ENCODE measurements at places on chromosomes 11 and 22. TPM values are rescaled to one million over a fixed set of nuclear protein-coding genes. Genes with fewer than 3 reads are reported as not detected.

DNA sequence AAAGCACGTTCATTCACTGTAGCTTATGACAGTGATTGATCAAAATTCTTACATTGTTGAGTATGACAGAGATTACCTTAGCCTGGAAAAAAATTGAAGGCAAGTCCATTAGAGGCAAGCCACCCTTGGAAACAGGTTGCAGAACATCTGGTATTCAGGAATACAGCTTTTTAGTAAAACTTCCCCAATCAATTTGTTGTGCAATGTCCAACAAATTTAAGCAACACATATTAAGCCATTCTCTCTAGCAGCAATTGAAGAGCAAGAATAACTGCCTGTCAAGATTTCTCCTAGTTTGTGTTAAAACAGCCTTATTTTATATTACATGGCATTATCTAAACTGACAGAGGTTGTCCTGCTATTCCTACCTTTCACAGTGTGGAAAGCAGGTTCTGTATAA, 37.0 kb downstream of the BCL2L13 start:
- H3K4me3 ChIP-seq = no peak overlapping the region
- H3K27ac ChIP-seq = no peak overlapping the region
- DNase-seq = no peak
- peaks cover 5% of the 10 kb centered on the region for H3K36me3 ChIP-seq
- H3K27me3 ChIP-seq = no peaks in the 10 kb centered on the region
- H3K4me1 ChIP-seq = peaks cover 11% of the 10 kb centered on the region

- peaks cover 24% of the 10 kb centered on the region for H3K4me1 ChIP-seq
- peaks cover 17% of the 10 kb centered on the region for H3K36me3 ChIP-seq
- peak; percentile 55 for DNase-seq
- H3K4me3 ChIP-seq = no peak overlapping the region
These were observed 1.9 kb upstream of the PEX26 start for GRCh38 chr22:18075720-18076497.

- peaks cover 17% of the 10 kb centered on the region for H3K36me3 ChIP-seq
- H3K27ac ChIP-seq = no peak overlapping the region
- no peak overlapping the region for H3K4me3 ChIP-seq
These were observed 36.0 kb upstream of the PACSIN2 start for GRCh38 chr22:43050995-43051394.

DNA sequence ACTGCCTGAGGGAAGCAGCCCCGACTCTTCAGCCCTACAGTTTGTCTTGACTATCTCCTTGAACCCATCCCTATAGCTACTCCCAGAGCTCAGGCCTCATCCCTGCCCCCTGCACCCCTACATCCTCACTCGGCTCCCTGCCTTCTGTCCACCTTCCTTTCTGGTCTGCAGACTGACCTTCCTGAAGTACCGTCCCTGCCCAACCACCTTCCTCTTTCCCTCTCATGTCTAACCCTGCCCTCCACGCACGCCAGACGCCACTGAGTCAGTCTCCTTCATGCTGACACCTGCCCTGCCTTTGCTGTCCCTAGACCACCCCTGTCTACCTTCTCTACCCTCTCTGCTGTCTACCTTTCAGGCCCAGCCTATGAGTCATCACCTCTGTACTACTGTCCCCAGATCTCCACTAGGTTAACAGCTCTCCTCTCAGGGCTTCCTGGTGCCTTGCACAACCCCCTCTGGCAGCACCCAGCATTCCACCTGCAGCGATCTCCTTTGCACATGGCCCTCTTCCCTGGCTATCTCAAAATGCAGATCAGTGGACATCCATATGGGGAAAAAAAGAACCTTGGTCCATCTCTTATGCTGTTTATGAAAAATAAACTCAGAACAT, 8.9 kb downstream of the KCTD21 start:
- H3K4me3 ChIP-seq = no peak overlapping the region
- H3K4me1 ChIP-seq = no peaks in the 10 kb centered on the region
- H3K27me3 ChIP-seq = no peaks in the 10 kb centered on the region
- H3K27ac ChIP-seq = no peak overlapping the region

- H3K27me3 ChIP-seq = no peaks in the 10 kb centered on the region
- peak; percentile 71 for DNase-seq
- no peak overlapping the region for H3K4me3 ChIP-seq
- peak overlapping the region; percentile 18 for H3K27ac ChIP-seq
- no peaks in the 10 kb centered on the region for H3K36me3 ChIP-seq
These were observed 20.0 kb downstream of the DAGLA start for GRCh38 chr11:61700212-61700611.

Gene OR5T3
- total RNA-seq = not detected

Gene IL17REL
- total RNA-seq = 0.09 TPM

Gene GGT1
- 65.1 TPM for total RNA-seq

DNA sequence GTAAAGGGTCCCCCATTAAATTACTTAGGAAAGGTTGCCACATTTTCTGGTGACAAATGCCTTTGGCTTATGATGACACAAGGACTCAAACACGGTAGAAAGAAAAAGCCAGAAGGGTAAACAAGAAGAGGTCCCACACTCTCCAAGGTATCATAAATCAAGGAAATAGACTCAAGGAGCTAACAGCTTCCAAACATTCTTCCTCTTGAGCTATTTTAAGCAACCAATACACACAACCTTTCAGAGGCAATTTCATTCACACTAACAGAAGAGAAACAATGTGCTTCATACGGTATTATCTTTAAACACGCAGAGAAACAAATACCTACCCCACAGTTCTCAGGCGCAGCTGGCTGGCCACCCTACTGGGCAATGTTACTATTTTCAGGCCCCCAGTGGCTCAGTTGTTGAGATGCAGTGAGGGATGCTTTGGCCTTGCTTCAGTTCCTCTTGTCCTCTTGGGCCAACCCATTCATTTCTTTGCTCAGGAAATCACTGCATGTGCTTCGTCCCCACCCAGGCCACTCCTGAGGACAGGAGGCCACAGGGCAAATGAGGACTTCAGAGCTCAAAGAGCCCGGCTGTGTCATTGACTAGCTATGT, 15.8 kb downstream of the ABTB2 start:
- DNase-seq = no peak
- no peak overlapping the region for H3K27ac ChIP-seq
- H3K4me3 ChIP-seq = no peak overlapping the region
- H3K27me3 ChIP-seq = no peaks in the 10 kb centered on the region
- peaks cover 31% of the 10 kb centered on the region for H3K4me1 ChIP-seq
- no peaks in the 10 kb centered on the region for H3K36me3 ChIP-seq

GRCh38 chr22:27994481-27995331, 75.7 kb upstream of the PITPNB start:
- H3K36me3 ChIP-seq = peaks cover 83% of the 10 kb centered on the region
- H3K27ac ChIP-seq = no peak overlapping the region
- peak; percentile 37 for DNase-seq
- H3K4me3 ChIP-seq = no peak overlapping the region
- H3K4me1 ChIP-seq = no peaks in the 10 kb centered on the region
- H3K27me3 ChIP-seq = no peaks in the 10 kb centered on the region

Gene KIRREL3
- total RNA-seq = 0.15 TPM

Gene TCIRG1
- 276 TPM for total RNA-seq

- peaks cover 34% of the 10 kb centered on the region for H3K36me3 ChIP-seq
- peaks cover 55% of the 10 kb centered on the region for H3K4me1 ChIP-seq
- no peak for DNase-seq
- H3K27me3 ChIP-seq = no peaks in the 10 kb centered on the region
- H3K27ac ChIP-seq = peak overlapping the region; percentile 94
These were observed 382 bp downstream of the C11orf54 start for GRCh38 chr11:93741882-93742226.

GRCh38 chr11:70505331-70505731, 107.0 kb downstream of the CTTN start:
- H3K4me3 ChIP-seq = no peak overlapping the region
- DNase-seq = peak; percentile 34
- no peaks in the 10 kb centered on the region for H3K27me3 ChIP-seq
- H3K4me1 ChIP-seq = no peaks in the 10 kb centered on the region

Gene MUC2
- not detected for total RNA-seq

- H3K4me3 ChIP-seq = no peak overlapping the region
- peak; percentile 18 for DNase-seq
- H3K27me3 ChIP-seq = no peaks in the 10 kb centered on the region
- H3K27ac ChIP-seq = no peak overlapping the region
These were observed 222.8 kb downstream of the CEP164 start for GRCh38 chr11:117550466-117550865.

- DNase-seq = no peak
- no peak overlapping the region for H3K27ac ChIP-seq
- no peaks in the 10 kb centered on the region for H3K36me3 ChIP-seq
These were observed 76.8 kb upstream of the CREB3L1 start for GRCh38 chr11:46200537-46201281.

GRCh38 chr11:131534611-131535010, 164.2 kb downstream of the NTM start:
- DNase-seq = no peak
- H3K4me1 ChIP-seq = no peaks in the 10 kb centered on the region
- no peak overlapping the region for H3K27ac ChIP-seq

Gene KDM4D
- 0.68 TPM for total RNA-seq

Gene CLMP
- total RNA-seq = 15.1 TPM

Gene OR5M10
- total RNA-seq = not detected

Gene PGR
- total RNA-seq = 1.9 TPM

Gene DRD4
- total RNA-seq = 1.3 TPM

Gene PRR5L
- 24.9 TPM for total RNA-seq

Gene FAM111B
- 1.1 TPM for total RNA-seq

GRCh38 chr11:108622341-108622740, 28.8 kb upstream of the EXPH5 start:
- no peak overlapping the region for H3K4me3 ChIP-seq
- H3K27ac ChIP-seq = no peak overlapping the region
- H3K36me3 ChIP-seq = no peaks in the 10 kb centered on the region
- no peak for DNase-seq

DNA sequence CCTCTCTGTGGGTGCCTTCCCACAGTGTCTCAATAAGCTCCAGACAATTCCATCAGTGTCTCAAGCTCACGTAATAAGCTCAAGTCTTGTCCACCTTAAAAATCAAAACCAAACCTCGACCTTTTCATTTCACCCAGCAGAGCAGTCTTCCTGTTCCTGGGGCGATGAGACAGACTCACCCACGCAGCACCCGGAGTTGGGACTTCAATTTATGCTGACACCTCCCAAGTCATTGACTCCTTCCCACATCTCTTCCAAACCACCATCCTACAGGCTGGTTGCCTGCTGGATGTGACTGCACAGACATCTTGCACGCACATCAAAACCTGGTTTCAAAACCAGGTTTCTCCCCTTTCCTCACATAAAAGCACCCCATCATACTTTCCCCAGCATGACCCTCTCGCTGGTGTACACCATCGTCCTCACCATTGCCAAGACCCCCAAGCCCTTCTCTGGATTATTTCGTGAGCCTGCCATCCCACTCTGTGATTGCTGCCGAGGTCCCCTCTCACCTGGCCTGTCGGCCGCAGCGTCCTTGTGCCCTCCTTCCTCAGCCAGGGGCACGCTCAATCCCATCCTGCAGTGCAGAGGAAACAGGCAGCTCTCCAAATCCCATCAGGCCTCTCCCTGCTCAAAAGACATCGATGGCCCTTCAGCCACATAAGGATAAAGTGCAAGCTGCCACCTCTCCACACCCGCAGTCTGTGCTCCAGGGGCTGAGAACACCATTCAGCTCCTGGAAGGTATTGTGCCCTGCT, 45.1 kb upstream of the FBXO3 start:
- no peak overlapping the region for H3K27ac ChIP-seq
- DNase-seq = no peak
- no peak overlapping the region for H3K4me3 ChIP-seq
- no peaks in the 10 kb centered on the region for H3K36me3 ChIP-seq

DNA sequence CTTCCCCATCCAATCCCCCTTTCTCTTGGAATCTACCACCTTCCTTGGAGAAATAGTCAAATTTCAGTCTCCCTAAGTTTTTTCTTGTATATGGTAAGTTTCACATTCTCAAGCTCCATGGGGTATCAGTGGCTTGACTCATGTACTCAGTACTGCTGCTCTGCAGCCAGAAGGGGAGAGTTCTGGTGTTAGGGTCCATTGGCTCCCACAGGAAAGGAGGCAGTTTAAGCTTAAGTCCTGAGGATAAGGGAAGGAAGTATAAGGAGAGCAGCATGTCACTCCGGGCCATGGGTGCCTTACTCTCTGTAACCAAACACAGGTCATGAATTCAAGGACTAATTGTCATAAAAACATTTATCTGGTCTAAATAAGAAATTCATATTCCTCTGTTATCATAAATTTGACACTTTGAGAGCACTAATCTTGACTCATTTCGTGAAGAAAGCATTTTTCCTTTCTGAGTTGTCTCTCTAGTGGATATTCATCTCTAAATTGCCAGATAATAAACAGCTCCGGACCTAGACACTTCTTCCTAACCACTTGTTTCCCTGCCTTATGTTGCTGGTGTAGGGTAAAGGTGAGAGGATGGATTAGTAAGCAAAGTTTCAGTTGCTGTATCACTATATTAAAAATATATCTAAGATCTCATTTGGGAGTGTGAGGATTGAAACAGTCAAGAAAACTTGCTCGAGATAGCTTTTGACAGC, 20.1 kb upstream of the SORL1 start:
- H3K4me1 ChIP-seq = peaks cover 3% of the 10 kb centered on the region
- no peaks in the 10 kb centered on the region for H3K36me3 ChIP-seq
- H3K27ac ChIP-seq = no peak overlapping the region
- peaks cover under 1% of the 10 kb centered on the region for H3K27me3 ChIP-seq
- H3K4me3 ChIP-seq = no peak overlapping the region

- no peaks in the 10 kb centered on the region for H3K36me3 ChIP-seq
- peak overlapping the region; percentile 74 for H3K4me3 ChIP-seq
- DNase-seq = peak; percentile 70
- no peaks in the 10 kb centered on the region for H3K27me3 ChIP-seq
These were observed 55.9 kb upstream of the CCDC188 start for GRCh38 chr22:20206709-20207215.

DNA sequence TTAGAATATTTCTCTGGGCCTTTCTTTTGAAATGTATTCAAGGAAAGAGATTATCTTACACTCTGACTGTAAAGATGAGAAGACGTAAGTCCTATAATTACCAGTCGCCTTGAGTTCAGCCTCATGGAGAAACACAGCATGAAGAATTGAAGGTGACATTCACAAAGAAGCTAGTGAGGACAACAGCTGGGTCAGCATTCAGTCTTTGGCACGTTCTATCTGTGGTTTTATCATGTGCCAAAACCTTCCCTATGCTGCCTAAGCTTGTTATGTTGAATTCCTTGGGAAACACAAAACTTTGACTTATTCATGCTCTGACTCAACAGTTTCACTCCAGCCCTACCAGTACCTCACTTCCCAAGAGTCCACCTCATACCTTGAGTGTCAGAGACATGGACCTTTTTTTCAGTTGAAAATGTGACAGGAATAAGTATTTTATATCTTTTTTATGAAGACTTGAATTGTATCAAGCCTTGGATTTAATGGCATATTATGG, 198.8 kb upstream of the KIRREL3 start:
- DNase-seq = no peak
- no peaks in the 10 kb centered on the region for H3K36me3 ChIP-seq
- H3K27me3 ChIP-seq = no peaks in the 10 kb centered on the region
- no peak overlapping the region for H3K27ac ChIP-seq
- H3K4me3 ChIP-seq = no peak overlapping the region

GRCh38 chr11:58788355-58789023, 56.0 kb downstream of the GLYATL2 start:
- no peak overlapping the region for H3K4me3 ChIP-seq
- no peaks in the 10 kb centered on the region for H3K4me1 ChIP-seq
- no peaks in the 10 kb centered on the region for H3K36me3 ChIP-seq
- DNase-seq = no peak
- H3K27ac ChIP-seq = no peak overlapping the region

Gene KRTAP5-9
- not detected for total RNA-seq
